ENCODE measurements at places on chromosomes 3 and 15.

DNA sequence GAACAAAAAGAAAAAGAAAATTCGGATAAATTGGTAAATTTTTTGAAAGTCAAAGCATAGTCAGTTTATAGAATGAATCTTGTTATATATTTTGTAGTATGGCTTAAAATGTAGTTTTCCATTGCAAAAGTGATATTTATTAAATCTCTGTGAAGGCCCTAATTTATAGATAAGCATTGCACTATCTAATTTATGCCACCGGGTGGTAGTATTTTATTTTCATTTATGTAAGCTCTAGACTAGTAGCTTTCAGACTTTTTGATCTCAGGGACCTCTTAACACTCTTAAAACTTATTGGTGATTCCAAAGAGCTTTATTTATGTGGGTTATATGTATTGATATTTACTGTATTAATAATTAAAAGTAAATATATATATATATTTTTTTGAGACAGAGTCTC, 133.9 kb upstream of the LRRFIP2 start:
- peak; percentile 39 for DNase-seq

DNA sequence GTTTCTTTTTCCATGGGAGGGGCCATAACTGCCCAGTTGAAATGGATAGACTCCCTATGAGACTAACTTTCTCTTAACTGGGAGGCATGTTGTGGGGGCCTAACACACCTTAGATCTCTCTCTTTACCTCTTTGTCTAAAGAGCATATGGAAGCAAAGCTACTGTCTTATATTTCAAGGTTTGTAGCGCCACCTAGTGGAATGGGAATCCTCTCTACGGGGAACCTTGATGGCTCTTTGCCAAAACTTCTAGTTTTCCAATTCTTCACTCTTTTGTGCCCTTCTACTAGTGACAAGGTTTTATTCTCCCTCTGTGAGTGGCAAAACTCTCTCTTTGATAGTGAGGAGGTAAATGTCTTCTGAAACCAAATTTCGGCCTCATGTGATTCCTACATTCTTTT, 1030.4 kb upstream of the CADM2 start:
- DNase-seq = no peak

GRCh38 chr3:74338998-74339397, 275.5 kb downstream of the CNTN3 start:
- DNase-seq = no peak

DNA sequence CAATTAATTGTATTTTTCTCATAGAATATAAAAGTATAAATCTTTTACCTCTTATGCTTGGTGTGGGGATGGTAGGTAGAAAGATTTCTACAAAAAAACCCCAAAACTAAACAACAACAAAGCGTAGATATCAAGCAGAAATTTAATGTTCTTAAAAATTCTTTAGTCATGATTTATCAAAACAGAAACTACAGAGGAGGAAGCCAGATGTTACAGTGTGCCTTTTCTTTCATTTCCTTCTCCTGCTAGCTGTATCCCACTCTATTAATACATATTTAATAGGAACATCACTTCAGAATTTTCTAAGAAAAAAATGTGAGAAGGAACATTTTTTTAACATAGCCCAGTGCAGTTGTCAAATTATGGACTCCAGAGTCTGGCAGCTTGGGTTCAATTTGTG, 420.6 kb downstream of the TUSC7 start:
- no peak for DNase-seq

DNA sequence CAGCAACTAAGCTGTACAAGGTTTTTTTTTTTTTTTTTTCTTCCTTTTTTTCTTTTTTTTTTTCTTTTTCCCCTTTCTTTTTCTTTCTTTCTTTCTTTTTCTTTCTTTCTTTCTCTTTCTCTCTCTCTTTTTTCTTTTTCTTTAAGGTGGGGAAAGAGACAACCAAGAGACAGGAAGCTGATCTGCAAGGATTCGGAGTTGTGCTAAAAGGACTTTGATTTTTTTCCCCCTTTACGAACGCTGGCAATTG, 148 bp downstream of the RBMS3 start:
- DNase-seq = no peak

- DNase-seq = no peak
Measured at GRCh38 chr3:171949554-171949953, 89.8 kb upstream of the FNDC3B start.

DNA sequence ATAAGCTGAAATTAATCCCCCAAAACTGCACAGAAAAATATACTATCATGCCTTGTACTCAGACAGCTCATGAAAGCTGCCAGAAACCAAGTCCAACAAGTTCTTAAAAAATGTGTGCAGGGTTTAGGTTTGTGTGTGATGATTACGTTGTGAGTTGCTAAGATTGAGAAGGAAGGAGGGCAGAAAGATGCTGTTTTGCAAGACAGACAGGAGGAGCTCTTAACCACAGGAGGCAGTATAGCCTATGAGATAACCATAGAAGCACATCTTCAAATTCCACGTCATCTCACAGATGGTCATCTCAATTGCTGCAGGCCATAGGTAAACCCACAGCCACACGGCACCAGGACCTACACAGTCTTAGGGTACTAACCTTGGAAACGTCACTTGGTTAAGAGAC, 191.9 kb downstream of the STT3B start:
- no peak for DNase-seq

GRCh38 chr3:29138171-29138570, 142.7 kb upstream of the RBMS3 start:
- DNase-seq = no peak

GRCh38 chr3:101950510-101950909, 101.2 kb downstream of the NFKBIZ start:
- DNase-seq = no peak

DNA sequence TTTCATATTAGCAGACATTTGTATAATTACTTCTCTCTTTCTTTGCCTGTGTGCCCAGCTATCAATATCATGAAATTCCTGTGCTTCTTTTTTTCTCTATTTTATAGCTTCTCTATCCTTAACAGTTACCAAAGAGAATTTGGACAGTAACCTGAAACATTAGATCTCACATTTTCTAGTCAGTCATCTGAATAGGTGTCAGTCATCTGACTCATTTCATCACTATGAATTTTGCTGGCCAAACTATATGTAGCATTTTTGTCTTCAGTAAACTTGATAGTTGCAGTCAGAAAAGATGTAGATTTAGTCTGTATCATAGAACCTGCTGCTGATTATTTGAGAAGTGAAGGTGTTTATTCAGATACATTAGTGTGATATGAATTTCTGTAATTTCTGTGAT, 52.6 kb downstream of the HMG20A start:
- DNase-seq = no peak

GRCh38 chr15:98868564-98868963, 139.0 kb downstream of the PGPEP1L start:
- DNase-seq = no peak

DNA sequence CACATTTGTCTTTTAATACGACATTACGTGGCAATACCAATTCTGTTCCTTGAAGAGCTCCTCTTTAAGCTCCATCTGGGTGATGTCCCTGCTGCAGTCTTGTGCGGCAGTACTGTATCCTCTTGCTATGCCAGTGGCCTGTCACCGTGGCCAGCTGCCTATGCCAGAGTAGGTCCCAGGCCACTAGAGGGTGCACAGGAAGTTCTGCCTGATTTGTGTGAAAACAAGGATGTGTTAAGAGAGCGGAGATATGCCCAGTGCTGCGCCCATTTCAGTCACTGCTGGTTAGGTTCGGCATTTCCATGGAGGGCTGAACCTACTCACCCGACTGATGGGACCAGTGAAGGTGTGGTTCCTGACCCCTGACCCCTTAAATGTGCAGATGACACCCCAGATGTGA, 25.2 kb downstream of the NIPA1 start:
- peak; percentile 66 for DNase-seq

- DNase-seq = no peak
Measured at GRCh38 chr15:26766262-26766661, 6.6 kb downstream of the GABRB3 start.

DNA sequence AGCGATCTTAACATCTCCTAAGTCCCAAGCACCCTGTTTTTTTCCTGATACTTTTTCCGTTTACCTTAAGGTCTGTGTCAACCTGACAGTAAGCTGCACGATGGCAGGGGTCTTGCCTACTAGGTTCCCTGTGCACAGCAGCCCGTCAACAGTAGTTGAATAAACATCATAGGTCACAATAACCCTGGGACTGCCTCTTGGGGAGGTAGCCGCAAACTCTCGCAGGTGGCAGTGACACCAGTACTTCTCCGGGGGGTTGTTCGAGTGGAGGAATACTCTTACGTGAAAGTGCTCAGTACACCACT, 365 bp upstream of the PDCD6IP start:
- no peak for DNase-seq

GRCh38 chr3:57434041-57434440, 110.1 kb downstream of the DNAH12 start:
- no peak for DNase-seq

DNA sequence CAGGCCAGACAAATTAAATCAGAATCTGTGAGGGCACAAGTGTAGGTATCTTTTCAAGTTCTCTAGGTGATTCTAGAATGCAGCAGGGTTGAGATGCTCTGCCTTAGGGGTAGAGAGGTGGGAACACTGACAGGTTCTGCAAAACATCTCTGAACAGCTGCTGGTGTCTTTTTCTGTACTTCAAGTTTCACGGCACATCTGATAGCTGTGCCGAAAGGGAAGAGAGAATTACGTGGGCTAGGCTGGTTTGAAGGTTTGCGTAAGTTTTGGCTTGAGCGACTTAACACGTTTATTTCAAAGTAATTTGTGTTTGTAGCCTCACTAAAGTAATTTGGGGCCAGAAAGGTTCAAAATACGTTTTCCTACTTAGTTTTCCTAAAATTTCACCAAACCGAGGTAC, 22.5 kb downstream of the PXK start:
- DNase-seq = no peak

DNA sequence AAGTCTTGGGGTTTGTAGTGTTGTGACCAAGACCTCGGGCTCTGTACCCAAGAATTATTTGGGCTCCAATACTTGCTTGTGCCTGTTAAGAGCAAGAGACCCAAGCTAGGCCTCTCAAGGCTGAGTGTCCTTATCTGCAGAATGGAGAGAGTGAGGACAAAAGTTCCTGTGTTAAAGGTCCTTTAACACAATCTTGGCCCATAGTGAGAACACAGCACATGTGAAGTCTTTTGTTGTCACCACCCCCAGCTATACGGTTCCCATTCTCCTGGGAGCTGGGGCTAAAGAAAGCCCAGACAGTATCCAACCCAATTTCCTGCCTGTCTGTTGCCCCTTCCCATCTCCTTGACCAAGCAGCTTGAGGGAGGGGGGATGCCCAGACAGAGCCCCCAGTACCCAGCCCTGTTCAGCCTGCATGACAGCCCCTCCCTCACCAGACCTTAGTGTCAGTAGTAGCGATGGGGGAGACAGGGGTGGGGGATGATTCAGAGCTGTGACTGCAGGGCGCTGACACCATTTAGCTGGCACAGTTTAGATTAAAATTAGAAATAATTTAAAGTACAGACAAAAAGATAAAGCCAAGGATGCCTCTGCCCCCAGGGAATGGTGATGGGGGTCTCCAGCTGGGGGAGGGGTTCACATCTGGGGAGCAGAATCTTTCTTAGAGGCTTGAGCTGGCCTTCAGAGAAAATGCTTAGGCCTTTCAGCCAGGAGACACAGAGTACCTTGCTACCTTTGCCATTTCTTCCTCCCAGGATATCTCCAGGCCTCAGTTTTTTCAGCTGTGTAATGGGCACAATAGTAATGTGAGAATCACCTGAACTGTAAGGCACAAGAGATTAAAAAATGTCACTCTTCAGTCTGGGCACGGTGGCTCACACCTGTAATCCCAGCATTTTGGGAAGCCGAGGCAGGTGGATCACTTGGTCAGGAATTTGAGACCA, 2.7 kb downstream of the PRKCD start:
- no peak for DNase-seq

- DNase-seq = peak; percentile 77
Measured at GRCh38 chr3:177615015-177615414, 417.7 kb upstream of the TBL1XR1 start.

DNA sequence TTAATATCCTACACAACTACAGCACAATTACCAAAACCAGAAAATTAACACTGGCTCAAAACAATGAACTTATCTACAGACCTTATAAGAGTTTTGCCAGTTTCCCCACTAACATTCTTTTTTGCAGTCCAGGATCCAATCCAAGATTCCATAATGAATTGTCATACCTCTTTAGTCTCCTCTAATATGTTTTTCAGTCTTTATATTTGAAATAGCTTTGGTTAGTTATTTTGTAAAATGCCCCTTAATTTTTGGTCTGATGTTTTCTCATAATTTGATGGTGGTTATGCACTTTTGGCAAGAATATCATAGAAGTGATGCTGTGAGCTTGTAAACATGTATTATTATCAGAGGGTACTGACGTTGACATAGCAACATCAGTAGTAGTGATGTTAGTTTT, 124.3 kb downstream of the ISL2 start:
- DNase-seq = no peak

DNA sequence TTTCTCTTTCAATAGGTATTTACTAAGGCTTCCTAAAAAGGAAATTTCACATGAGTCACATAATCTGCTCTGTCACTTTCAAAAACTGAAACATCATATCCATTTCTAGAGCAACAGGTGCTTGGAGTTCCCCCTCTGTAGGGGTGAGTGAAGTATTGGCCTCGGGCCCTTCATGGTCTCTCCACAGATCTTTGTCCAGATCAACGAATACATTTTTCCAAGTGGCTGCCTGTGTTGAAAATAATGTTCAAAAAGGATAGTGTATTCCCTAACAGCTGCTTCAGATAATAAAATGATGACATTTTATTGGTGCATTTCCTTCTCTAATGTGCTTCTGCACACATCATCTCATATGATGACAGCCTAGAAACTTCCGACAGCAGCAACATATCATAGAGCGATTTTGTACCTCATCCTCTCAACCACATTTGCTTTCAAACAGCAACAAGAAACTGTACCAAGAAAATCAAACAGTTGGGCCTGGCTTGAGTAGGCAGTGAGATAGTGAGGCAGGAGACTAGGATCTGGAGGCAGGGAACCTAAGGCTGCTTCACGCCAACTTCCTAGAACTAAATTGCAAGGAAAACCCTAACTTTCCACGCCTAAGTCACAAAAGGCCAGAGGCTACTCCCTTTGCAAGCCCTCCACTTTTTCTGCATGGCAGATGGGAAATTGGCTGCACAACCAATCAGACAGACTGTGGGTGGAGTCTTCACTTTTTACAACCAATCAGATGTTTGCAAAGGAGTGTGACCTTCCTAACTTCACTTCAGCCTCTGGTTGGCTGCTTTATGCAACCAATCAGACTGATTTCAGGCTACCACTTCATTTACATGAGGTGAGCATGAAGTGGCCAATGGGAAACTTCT, 340.2 kb downstream of the LRRC3B start:
- DNase-seq = peak; percentile 39

GRCh38 chr3:77686560-77686959, 646.7 kb downstream of the ROBO2 start:
- DNase-seq = no peak

- no peak for DNase-seq
Measured at GRCh38 chr15:64355348-64355943, 527 bp downstream of the CSNK1G1 start.

- DNase-seq = no peak
Measured at GRCh38 chr3:22779737-22780136, 423.4 kb upstream of the UBE2E2 start.

GRCh38 chr15:76875911-76876310, 29.2 kb downstream of the SCAPER start:
- no peak for DNase-seq
